ENCODE measurements at places on chromosomes 1 and 21.

- DNase-seq, result no peak
Measured at GRCh38 chr1:101219924-101220870, 16.6 kb upstream of the S1PR1 start.

GRCh38 chr1:155171836-155172731 is 1.0 kb downstream of the KRTCAP2 start:
- no peak for DNase-seq

- DNase-seq, result no peak
Measured at GRCh38 chr1:33161061-33161681, 20.7 kb downstream of the TRIM62 start.

DNA sequence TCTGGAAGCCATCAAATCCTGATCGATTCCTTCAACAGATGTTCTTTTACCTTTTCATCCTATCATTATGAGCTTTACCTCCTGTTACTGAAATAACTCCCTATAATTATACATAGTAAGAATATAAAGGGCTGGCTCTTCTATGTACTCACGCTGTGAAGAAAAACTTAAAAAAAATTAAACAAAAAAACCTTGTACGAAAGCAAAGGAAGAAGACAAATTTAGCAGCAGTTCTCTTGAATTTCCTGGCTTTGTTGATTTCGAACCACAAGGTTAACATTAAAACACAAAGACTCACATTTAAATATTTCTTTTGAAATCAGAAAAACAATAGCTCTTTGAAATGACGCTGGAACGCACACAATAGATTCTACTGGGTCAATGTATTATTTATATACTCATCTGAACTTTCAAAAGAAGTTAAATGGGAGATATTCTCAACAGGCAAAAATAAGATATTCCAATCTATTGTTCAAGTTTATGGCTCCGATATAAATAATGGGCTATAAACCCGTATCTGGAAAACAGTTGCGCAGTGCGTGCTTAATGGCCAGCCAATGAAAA is 13.6 kb upstream of the SPEN start:
- no peak for DNase-seq

- no peak for DNase-seq
Measured at GRCh38 chr21:43333298-43334062, 93.5 kb downstream of the SIK1 start.

GRCh38 chr1:64936956-64937355 is 29.4 kb downstream of the JAK1 start:
- DNase-seq, result no peak

- DNase-seq, result no peak
Measured at GRCh38 chr1:21117597-21118001, 59.1 kb downstream of the EIF4G3 start.

- no peak for DNase-seq
Measured at GRCh38 chr1:204842892-204843291, 27.8 kb upstream of the NFASC start.

DNA sequence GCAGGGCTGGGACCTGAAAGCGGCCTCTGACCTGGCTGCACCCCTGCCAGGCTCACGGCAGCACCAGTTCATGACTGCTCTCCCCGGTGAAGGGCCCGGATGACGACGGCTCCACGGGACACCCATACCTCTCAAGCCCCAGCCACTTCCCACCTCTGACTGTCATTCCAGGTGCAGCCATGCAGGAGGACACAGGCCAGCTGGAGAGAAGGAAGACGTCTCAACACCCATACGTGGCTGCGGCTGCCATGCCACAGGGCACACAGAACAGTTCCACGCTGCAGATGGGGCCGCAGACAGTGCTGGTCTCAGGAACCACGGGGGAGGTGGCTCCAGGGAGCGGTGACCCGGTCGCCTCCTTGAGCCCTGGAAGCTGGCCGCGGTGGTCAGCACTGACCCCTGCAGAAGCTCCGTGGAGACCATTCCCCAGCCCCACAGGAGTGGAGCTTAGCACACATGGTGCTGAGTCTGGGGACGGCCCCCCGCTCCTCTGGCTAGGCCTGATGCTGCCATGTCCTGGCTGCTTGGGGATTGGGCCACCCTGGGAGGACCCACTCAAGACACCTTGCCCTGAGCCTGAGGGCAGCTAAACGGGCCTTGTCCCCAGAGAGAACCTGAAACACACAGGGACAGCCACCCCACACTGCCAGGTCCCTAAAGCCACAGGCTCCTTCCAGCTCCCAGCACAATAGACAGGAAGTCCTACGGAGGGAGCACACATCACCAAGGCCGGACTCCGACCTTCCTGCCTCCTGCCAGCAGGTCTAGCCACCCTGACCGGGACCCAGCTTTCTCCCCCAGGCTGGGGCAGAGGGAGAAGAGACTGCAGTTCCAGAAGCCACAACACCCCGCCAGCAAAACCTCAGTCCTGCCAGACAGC is 8.6 kb downstream of the WNT9A start:
- DNase-seq, result no peak

- no peak for DNase-seq
Measured at GRCh38 chr21:45011911-45012661, 62.3 kb upstream of the ADARB1 start.

GRCh38 chr1:221157026-221157761 is 278.0 kb downstream of the HLX start:
- DNase-seq, result no peak

- DNase-seq, result no peak
Measured at GRCh38 chr1:22651941-22652856, 837 bp upstream of the C1QB start.

GRCh38 chr1:29634746-29635335 is 398.5 kb downstream of the PTPRU start:
- DNase-seq, result no peak

- no peak for DNase-seq
Measured at GRCh38 chr1:219090607-219091006, 83.1 kb upstream of the LYPLAL1 start.

DNA sequence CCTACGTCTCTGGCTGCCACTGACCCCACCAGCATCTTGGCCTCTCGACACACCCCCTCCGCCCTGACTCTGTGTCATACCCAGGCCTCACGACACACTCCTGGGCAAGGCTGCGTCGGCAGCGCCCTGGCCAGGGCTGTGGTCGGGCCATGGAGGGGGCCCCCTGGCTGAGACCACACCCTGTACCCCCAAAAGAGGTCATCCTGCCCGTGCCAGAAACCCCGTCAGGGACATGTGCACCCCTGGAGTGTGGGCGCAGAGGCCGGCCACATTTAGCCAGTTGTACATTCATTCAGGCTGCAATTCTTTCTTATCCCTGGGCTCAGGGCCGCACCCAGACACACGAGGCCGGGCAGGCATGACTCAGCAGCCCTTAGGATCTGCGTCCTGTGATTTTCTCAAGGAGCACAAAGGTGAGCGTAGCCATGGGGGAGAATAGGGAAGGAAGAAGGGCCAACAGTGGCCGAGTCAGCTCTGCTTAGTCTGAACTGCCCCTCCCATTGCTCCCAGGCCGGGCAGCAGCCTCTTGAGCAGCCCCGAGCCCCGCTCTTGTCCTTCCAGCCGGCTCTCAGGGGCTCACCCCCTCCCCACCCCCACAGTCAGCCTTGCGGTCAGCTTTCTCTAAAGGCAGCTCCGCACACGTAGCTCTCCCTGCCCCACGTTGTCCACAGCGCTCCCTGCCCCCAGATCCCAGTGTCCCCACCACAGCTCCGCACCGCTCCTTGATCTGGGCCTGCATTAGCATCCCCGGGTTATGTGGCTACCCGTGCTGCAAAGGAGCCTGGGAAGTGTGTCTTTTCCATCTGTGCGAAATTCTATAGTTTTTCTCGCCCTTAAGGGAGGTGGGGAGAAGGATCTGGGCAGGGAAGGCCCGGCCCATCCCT is 7.9 kb downstream of the CSTB start:
- no peak for DNase-seq

GRCh38 chr1:10511494-10511885 is 36.7 kb downstream of the PEX14 start:
- DNase-seq, result no peak

GRCh38 chr1:184039126-184039525 is 1.6 kb upstream of the COLGALT2 start:
- DNase-seq, result no peak

GRCh38 chr1:235933017-235933765 is 66.5 kb upstream of the LYST start:
- DNase-seq, result no peak

- DNase-seq, result peak; percentile 81
Measured at GRCh38 chr1:110203021-110203661, 7.0 kb upstream of the KCNC4 start.

GRCh38 chr1:8537991-8538390 is 220.1 kb downstream of the SLC45A1 start:
- DNase-seq, result no peak

DNA sequence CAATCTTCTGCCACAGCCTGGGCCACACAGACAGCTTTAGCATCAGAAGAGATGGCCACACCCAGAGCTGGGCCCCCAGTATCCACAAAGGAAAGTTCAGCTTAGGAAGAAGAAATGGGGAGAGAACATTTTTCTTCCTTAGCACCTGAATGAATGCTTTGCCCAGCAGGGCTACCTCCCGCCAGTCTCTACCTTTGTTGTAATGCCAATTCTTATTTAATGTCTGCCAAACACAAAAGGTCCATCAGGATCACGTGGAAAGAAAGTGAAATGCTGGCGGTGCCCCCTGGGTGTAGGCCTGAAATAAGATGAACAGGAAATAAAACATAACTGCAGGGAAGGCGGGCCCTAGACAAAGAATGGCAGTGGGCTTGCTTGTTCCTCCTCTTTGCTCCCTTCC is 125.6 kb downstream of the CACNA1E start:
- DNase-seq, result no peak

GRCh38 chr1:210371916-210372315 is 43.2 kb downstream of the HHAT start:
- no peak for DNase-seq

DNA sequence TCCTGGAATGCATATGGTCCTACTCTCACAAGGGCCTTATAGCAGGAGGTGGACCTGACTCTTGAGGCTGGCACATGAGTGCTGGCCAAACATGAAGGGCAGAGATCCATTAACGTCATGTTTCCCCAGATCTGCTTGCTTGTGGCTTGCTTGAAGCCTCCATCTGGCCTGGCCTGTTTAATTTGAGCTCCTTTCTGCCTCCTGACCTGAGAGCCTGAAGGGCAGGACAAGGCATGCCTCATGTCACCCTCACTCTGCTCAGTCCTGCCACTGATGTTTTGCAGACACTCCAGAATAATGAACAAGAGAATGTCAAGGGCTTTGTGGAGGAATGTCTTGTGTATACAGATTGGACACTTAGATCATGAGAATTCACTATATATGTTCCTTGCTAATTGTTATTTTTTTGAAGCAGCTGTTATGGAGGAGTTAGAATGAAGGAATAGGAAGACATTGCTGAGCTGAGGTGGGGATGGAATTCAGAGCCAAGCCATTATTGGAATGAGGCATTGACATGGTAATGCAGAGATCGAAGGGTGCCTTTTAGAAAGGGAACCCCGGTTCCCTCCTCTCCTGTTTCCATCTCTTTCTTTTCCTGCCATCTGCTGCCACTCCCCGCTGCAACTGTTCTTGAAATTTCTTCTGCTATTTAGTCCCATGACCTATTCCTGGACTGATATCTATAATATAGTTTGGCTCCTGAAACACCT is 457.0 kb upstream of the PROX1 start:
- no peak for DNase-seq

GRCh38 chr1:70542856-70543255 is 131.8 kb downstream of the CTH start:
- no peak for DNase-seq

GRCh38 chr1:201626629-201627275 is 87.8 kb downstream of the NAV1 start:
- DNase-seq, result no peak

DNA sequence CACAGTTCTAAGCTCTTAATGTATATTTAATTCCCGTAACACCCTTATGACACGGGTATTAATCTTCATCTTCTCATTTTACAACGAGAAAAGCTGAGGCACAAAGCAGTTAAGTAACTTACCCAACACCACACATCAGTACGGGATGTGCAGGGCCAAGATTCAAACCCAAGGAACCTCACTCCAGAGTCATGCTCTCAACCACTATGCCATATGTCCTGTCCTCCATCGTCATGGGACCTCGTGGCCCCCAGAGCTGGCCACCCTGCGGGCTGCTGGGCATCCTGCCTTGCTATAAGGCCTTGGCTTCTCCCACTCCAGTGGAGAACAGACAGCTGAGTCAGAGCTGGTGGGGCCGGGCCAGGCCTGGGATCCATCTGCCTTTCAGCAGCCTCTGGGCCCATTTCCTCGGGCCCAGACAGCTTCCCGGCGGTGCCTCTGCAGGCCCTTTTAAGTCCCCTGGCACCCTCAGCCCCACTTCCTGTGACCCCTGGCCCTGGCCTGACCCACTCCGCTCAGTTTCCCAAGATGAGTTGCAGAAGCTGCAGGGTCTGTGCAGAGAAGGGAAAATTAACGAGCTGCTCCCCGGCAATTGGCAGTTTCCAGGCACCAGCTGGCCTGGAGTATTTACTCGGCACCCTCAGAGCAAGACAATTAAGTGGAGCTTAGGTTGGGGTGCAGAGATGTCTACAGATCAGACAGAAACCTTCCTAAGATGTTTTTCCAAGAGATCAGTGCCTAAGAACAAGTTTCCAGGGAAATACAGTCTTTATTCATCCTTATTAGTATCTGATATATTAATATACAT is 98.2 kb downstream of the EPHB2 start:
- DNase-seq, result no peak

DNA sequence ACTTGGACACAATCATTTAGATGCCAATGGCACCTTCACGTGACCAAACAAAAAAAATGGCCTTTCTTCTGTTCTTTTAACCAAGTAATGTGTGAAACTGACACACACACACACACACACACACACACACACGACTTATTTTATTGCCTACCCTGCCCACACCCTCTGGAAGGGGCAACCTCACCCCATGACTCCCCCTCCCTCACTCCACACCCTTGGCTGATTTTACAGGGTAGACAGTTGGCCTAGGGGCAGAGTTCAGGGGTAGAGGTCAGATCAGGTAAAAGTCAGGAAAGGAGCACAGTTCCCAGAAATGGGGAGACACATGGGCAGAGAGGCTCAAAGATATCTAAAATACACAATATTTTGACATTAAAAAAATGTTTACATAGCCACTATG is 144.8 kb upstream of the GJB5 start:
- DNase-seq, result no peak

DNA sequence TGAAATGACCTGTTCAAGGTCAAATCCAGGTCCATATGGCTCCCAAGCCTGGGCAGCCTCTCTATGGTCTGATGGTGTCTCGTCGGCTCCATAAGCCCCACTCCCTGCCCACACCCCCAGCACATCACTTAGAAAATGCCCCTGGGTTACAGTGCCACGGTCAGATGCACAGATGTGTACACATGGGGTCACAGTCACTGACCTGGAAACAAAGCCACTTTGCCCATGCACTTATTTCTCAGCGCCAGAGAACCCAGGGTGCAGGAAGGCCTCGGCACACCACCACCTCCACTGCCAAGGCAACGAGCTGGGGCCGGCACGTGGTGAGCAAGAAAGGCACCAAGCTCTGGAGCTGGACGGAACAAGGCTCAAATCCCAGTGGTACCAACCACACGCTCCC is 24.7 kb downstream of the IFFO2 start:
- DNase-seq, result no peak

DNA sequence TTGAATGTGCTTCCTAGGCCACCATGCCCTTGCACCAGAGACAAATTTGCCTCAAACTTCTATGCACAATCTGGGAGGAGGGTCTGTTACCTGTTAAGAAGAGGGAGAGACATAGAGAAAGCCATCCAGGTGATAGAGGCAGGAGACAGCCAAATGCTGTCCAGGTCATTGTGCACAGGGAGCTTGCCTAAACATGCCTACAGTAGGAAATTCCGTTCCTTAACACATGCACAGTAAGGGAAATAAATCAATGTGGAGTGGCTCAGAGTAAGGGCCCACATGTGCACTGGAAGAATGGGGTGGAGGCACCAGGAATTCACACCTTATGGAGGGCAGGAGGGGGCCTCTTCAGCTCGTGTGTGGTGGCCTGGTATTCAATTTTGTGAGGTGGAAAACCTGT is 19.5 kb upstream of the CREG1 start:
- no peak for DNase-seq
